B cell (primary cell): ENCODE measurements at places on chromosomes 4 and X. TPM values are rescaled to one million over a fixed set of nuclear protein-coding genes. Genes with fewer than 3 reads are reported as not detected.
A peak's percentile ranks its signal among the peaks of the same experiment; 100 is the strongest.

- H3K4me3 ChIP-seq = no peak overlapping the region
- DNase-seq = no peak
- H3K27me3 ChIP-seq = no peaks in the 10 kb centered on the region
- no peak overlapping the region for H3K27ac ChIP-seq
These were observed 48.0 kb upstream of the TMEM131L start for GRCh38 chr4:153418121-153418520.

DNA sequence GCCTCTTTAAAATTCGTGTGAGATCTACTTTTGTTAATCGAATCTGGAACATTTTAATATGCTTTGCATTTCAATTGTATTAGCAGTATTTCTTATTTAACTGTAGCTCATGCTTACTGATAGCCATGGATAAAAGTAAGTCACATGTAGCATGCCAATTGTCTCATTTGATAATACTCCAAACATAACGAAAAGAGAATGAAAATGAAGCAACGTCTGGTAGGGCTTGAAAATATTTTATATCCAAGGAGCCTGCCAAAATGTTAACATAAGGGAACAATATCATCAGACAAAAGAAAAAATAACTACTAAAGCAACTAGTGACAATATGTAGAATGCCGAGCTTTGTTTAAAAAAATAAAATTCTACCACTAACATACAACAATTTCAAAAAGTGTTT lies 94.1 kb upstream of the MID1 start:
- DNase-seq = no peak
- H3K4me3 ChIP-seq = no peak overlapping the region
- H3K4me1 ChIP-seq = no peaks in the 10 kb centered on the region
- no peaks in the 10 kb centered on the region for H3K27me3 ChIP-seq
- H3K27ac ChIP-seq = no peak overlapping the region
- no peaks in the 10 kb centered on the region for H3K36me3 ChIP-seq

DNA sequence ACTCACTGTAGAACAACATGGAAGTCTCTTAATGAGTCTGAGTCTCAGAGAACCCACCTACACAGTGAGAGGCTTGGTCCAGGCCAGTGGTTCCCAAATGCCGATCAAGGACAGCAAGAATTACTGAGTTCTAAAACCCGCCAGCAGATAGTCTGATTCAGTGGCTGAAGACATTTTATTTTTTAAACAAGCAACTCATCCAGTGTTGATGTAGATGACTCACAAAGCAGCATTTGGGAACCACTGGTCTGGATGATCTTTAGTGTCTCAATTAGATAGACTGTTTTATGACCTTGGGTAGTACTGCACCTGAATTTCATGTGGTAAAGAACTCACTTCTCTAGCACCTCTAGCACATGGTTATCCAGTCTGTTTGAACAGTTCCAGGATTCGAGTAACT lies 193.6 kb downstream of the FBXW7 start:
- no peak overlapping the region for H3K27ac ChIP-seq
- no peak overlapping the region for H3K4me3 ChIP-seq
- no peak for DNase-seq
- no peaks in the 10 kb centered on the region for H3K4me1 ChIP-seq
- H3K36me3 ChIP-seq = peaks cover 11% of the 10 kb centered on the region

GRCh38 chrX:55030271-55031205 lies at the start of gene ALAS2:
Gene ALAS2, minus strand, starts transcription at chrX:55030977. Its CDS starts 4,977 bp downstream, at chrX:55026000.
- no peak within 1 kb of the TSS for H3K4me3 ChIP-seq
- no peak within 1 kb of the TSS for H3K27ac ChIP-seq
- H3K4me1 ChIP-seq = no peaks in the 10 kb centered on the region
- DNase-seq = no peak

DNA sequence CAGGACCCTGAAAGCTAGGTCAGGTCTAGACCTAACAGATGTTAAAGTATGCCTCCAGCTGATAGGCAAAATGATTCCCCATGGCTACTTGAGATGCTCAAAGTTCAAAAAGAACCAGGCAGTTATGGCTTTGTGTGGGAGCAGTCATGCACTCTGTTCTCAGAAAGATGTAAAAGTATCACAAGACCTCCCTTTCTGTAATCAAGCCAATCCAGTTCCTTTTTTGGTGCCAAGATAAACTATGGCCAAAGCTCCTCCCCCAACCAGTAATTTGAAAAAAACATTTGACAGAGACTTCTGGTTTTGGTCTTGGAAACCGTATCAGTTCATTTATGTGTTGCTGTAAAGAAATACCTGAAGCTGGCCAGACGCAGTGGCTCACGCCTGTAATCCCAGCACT lies 340.9 kb downstream of the CHIC1 start:
- no peaks in the 10 kb centered on the region for H3K27me3 ChIP-seq
- H3K4me1 ChIP-seq = no peaks in the 10 kb centered on the region
- no peak for DNase-seq
- no peak overlapping the region for H3K27ac ChIP-seq
- no peak overlapping the region for H3K4me3 ChIP-seq

DNA sequence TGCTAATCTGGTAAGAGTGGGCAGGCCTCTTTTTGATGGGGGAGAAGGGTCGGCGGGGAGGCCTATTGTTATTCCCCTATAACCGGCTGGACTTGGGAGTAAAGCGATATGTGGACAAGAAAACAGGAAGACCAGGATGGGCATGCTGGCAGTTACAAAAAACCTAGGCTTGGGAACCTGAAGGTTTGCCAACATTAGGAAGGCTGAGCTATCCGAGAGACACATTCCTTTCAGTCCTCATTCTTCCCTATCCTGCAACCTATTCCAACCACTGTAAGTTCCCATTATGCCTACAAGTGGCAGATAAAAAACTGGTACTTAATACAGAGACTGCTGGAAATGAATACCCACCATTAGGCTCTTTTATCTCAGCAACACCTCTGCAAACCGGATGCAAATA lies 32.4 kb upstream of the CT47C1 start:
- H3K27ac ChIP-seq = no peak overlapping the region
- no peaks in the 10 kb centered on the region for H3K36me3 ChIP-seq
- DNase-seq = no peak
- no peaks in the 10 kb centered on the region for H3K27me3 ChIP-seq

DNA sequence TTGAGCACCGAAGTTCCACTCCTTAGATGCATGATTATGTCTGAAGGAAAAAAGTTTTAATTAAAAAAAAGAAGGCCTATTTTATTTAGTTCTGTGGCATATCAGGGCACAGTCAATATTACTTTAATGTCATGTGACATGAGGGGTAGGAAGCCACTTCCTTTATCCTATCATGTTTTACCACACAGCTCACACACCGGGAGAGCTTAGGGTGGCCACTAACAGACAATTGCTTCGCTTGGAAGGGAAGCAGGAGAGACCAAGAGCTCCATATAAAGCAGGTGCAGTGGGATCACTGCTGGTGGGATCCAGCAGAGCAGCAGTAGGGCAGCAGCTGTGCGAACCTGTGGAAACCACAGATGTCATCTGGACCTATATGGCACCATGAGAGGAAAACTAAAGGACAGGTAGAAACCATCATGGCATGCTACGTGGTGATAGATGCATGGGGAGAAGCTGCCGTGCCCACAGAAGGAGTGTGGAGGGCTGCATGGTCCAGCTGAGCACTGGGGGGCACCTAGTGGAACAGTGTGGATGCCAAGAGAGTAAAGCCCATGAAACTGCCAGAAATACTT lies 52.0 kb downstream of the DTHD1 start:
- H3K36me3 ChIP-seq = no peaks in the 10 kb centered on the region
- H3K4me1 ChIP-seq = peaks cover 7% of the 10 kb centered on the region
- DNase-seq = no peak
- no peak overlapping the region for H3K4me3 ChIP-seq

DNA sequence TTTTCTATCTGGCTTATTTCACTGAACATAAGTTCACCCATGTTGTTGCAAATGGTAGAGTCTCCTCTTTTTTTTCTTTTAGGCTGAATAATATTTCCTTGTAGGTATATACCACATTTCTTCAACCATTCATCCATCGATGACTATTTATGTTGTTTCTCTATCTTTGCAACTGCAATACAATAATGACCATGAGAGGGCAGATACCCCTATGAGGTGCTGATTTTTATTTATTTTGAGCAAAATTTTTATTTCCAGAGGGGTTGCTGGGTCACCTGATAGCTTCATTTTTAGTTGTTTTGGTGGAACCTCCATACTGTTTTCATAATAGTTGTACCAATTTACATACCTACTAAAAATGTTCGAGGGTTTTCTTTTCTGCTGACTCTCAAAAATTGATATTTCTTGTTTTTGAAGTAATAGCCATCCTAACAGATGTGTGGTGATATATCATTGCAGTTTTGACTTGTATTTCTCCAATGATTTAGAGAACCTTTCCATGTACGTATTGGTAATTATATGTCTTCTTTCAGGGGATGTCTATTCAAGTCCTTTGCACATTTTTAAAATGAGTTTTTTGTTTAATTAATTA lies 1697.0 kb downstream of the PCDH7 start:
- no peaks in the 10 kb centered on the region for H3K4me1 ChIP-seq
- H3K36me3 ChIP-seq = no peaks in the 10 kb centered on the region
- H3K27ac ChIP-seq = no peak overlapping the region
- H3K27me3 ChIP-seq = no peaks in the 10 kb centered on the region
- DNase-seq = no peak
- H3K4me3 ChIP-seq = no peak overlapping the region

DNA sequence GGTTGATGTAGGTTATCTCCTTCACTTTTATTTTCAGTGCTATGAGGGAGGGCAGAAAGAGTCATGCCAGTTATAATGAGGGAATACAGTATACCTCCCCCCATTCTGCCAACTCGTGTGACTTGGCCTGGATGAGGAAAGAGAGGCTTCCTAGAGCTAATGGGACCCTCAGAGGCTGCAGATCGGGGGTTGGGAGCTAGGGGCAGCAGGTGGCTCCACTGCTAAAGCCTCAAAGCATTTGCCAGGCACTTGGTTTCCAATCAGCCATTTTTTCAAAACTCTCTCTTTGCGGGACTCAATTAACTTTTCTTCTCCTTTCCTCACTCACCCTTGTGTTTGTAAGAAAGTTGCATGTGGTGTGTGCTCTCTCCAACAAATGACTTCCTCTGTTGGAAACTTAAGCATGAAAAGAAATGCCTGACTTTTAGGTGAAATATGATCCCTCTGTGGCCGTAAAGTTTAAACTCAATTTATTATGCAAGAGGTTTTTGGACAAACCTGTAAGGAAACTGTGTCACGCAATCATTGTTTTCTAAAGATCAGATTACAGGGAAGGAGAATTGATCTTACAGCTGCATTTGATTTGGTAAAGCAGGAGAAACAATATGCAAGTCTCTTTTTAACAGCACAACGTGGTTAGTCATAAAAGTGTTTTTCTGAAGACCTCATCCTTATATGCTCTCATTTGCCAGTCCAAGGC lies 7.0 kb downstream of the SFRP2 start:
- H3K36me3 ChIP-seq = no peaks in the 10 kb centered on the region
- no peak overlapping the region for H3K27ac ChIP-seq
- H3K4me1 ChIP-seq = no peaks in the 10 kb centered on the region
- H3K27me3 ChIP-seq = peaks cover 21% of the 10 kb centered on the region

DNA sequence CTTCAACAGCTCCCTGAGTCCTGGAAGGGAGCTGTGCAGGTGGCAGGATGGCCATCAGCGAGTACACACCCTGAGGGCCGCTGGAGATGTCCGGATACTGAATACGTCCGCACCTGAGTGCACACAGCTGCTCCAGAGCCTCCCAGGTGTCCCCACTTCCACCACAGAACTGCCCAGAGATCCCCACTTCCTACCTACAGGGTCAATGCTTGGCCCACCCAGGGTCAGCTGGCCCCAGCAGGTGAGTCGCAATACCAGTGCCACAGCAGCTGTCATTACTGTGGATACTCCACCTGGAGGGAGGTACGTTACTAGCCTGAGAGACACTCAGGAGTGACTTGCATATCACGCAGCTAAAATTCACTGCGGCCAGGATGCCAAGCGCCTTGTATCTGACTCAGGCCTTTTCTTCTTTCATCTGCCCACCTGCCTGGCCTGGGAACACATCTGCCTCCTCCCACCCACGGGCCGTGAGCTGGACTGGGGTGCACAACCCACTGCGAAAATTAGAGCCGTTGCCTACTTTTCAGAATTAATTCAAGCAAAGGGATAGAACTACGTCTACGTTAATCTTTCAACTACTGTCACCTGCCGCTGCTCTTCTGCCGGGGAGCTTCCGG lies 9.4 kb downstream of the C4orf50 start:
- H3K4me1 ChIP-seq = no peaks in the 10 kb centered on the region
- no peak overlapping the region for H3K4me3 ChIP-seq
- no peaks in the 10 kb centered on the region for H3K36me3 ChIP-seq
- no peak for DNase-seq

DNA sequence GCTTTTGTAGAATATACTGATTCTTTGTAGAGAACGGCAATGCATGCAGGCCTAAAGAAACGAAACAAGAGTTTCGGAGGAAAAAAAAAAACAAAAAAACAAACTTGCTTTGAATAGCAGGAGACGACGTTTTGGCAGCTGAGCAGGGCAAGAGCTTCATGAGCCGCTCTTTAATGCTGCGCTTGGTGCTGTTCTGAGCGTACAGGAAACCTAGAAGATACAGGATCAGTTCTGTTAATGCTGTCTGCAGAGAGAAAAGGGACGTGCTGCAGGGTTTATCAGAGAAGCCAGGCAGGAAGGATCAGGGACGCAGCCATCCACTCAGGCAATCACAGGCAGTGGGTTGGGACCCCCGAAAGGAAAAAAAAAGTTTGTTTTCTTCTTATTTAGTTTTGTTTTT lies 182.2 kb downstream of the PACRGL start:
- DNase-seq = no peak
- H3K27me3 ChIP-seq = no peaks in the 10 kb centered on the region
- H3K36me3 ChIP-seq = no peaks in the 10 kb centered on the region
- no peak overlapping the region for H3K27ac ChIP-seq
- no peaks in the 10 kb centered on the region for H3K4me1 ChIP-seq

DNA sequence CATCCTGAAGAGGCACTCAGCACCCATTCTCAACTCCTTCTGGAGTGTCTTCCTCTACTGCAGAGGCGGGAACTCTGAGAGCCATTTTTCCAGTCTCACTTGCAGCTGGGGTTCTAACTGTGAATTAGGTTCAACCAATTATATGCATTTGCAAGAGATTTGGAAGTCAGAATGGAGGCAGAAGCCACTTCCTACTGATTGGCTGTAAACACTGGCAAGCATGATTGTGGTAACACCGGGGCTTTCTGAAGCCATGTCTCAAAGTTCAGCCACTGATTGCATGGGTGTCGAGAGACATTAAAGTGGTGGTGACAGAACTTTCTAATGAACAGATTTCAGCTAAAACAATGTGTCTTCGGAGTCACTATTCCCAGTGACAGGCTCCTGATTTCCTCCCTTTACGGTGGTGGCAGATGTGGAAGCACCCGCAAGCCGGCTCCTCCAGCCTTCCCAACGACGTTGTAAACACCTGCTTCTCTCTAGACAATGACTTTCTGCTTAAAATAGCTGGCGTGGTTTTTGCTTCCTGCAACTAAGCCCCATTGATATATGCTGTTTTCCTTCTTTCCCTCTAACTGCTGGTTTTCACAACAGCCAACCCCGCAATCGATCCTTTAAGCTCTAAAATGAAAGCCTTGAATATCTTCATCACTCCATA lies 92.0 kb downstream of the IRF2 start:
- H3K4me3 ChIP-seq = peak overlapping the region; percentile 20
- DNase-seq = peak; percentile 39
- no peaks in the 10 kb centered on the region for H3K27me3 ChIP-seq
- H3K36me3 ChIP-seq = peaks cover 3% of the 10 kb centered on the region
- peaks cover 70% of the 10 kb centered on the region for H3K4me1 ChIP-seq

Gene SLC4A4
- polyA plus RNA-seq = not detected in 2 replicates

Gene TLR6
- polyA plus RNA-seq = 9.3 and 10.0 TPM in 2 replicates

Gene C4orf50
- 0.01 TPM in 1 of 2 replicates, not detected in the other for polyA plus RNA-seq

Gene MSANTD1
- polyA plus RNA-seq = 0.63 and 0.78 TPM in 2 replicates
